ENCODE measurements at places on chromosomes 13 and 19.

GRCh38 chr13:106464076-106464475 lies 71.4 kb downstream of the EFNB2 start:
- no peak for DNase-seq

GRCh38 chr13:40665126-40666044 lies 1.1 kb downstream of the FOXO1 start:
- no peak for DNase-seq

DNA sequence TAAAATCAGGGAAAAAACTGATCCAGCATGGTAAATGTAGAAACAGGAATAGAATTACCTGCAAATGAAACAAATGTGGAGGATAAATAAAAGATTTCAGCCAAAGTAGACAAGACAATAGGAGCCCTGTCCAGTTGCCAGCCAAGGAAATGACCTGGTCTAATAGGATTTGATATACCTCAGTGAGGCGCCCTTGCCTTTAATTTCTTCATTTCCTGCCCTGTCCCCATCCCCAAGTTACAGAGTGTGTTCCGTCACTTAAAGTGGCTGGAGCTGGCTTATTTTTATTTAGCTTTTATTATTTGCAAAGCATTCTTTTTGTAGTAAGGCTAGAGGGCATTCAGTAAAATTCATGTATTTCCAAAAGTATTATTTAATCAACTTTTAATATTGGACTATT lies 1022.0 kb downstream of the EFNB2 start:
- DNase-seq = no peak

DNA sequence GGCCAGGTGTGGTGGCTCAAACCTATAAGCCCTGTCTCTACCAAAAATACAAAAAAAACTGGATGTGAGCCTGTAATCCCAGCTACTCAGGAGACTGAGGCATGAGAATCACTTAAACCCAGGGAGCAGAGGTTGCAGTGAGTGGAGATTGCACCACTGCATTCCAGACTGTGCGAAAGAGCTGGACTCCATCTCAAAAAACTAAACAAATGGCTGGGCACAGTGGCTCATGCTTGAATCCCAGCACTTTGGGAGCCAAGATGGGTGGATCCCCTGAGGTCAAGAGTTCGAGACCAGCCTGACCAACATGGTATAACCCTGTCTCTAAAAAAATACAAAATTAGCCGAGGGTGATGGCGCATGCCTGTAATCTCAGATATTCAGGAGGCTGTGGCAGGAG lies 34.9 kb upstream of the ZNF83 start:
- peak; percentile 43 for DNase-seq

DNA sequence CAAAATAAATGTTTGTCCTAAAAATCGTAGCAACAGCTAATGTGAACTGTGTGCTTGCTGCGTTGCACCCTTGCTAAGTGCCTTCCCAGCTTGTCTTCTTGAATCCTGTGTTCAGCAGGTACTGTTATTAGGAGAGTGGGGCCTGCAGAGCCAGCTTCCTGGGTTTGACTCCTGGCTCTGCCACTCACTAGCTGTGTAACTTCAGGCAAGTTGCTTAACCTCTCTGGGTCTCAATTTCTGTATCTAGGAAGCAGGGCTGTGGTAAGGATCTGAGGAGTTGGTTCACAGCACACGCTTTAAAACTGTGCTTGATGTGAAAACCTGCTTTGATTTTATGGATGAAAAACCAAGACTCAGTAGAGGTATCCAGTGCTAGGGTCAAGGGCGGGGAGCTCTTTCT lies 10.0 kb downstream of the NFIX start:
- DNase-seq = no peak

DNA sequence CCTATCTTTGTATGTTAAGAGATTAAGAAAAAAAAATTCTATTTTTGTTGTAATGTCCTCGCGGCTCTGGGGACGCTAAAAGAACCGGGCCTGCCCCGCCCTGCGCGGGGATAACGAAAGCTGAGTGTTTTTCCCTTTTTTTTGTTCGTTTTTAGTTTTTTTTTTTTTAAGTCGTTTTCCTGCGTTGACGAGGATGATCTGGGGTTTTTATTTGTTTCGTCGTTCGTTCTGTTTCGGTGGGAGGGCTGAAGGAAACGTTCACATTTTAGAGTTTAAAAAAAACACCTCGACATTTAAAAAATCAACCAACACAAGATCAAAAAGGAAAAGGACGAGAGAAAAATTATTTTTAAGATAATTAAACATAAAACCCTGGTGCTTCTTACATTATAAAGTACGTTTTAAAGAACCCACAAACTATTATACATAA lies 5.6 kb downstream of the LYL1 start:
- no peak for DNase-seq

DNA sequence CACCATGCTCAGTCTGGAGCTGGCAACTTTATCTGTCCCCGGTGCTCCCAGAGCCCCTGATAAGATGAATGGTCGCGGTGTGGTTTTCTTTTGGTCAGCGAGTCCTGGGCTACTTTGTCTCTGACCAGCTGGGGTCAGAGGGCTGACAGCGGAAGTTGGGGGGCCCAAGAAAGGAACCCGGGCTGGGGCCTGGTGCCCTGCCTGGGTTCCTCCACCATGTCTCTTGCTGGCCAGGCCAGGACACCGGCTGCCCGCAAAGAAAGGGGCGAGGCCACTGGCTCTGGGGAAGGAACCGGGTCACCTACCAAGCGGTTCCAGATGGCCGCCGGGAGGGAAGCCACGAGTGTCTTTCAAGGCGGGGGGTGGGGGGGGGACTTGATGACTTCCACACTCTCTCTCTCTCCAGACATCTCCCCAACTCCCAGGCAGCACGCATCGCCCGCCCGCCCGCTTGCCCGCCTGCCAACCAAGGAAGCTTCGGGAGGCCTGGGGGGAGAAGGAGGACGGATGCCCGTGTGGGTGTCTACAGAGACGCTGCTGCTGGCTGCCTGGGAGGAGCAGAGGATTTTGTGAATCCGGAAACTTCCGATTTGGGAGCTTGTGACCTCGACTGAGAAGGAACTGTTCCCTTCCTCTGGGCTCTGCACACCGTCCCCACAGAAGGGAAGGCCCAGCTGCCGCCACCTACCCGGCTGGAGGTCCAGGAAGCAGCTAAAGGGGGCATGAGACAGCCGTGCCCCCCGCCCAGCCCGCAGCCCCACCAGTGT lies 1.1 kb downstream of the PIP5K1C start:
- peak; percentile 34 for DNase-seq

- DNase-seq = no peak
These were observed 55.1 kb downstream of the SLAIN1 start for GRCh38 chr13:77752512-77753069.

- DNase-seq = no peak
These were observed 299.7 kb upstream of the SGCG start for GRCh38 chr13:22880741-22881720.

DNA sequence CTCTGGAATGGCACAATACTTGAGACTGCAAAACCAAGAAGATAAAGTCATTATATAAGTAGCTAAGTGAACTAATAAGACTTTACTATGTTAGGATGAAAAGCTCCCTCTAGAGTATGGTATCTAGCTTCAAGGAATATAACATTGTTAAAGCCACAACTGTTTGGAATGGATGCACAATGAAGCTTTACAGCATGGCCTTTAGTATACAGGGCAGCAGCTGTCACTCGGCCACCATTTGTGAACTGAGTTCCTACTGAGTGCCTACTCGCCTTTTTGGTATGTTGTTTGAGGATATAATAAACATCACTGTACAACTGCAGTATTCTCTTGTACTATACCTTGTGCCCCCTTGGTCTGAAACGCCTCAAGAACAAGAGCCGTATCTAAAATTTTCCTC lies 6.8 kb downstream of the ALG5 start:
- DNase-seq = peak; percentile 22

DNA sequence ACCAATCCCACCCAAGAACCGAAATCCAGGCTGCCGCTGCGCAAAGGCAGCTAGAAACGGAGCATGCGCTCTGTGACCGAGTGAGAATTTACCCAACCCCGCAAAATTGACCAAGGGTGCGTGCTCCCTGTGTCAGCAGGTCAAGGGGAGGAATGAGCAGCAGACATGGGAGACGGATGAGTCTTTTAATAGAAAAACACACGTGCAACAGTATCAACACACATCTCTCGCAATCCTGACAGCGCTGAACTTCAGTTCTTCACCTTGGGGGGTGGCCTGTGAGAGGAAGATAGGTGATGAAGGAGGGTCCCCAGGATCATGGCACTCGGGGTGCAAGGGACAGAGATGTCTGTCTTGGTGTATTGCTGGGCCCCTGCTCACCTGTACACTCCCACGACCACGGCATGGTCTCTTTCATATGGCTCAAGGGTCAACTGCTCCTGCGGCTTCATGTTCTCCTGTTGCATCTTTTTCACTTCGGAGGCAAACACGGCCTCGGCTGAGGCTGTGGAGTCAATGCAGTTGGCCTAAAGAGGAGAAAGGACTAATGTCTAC lies 402 bp upstream of the DYRK1B start:
- DNase-seq = no peak

DNA sequence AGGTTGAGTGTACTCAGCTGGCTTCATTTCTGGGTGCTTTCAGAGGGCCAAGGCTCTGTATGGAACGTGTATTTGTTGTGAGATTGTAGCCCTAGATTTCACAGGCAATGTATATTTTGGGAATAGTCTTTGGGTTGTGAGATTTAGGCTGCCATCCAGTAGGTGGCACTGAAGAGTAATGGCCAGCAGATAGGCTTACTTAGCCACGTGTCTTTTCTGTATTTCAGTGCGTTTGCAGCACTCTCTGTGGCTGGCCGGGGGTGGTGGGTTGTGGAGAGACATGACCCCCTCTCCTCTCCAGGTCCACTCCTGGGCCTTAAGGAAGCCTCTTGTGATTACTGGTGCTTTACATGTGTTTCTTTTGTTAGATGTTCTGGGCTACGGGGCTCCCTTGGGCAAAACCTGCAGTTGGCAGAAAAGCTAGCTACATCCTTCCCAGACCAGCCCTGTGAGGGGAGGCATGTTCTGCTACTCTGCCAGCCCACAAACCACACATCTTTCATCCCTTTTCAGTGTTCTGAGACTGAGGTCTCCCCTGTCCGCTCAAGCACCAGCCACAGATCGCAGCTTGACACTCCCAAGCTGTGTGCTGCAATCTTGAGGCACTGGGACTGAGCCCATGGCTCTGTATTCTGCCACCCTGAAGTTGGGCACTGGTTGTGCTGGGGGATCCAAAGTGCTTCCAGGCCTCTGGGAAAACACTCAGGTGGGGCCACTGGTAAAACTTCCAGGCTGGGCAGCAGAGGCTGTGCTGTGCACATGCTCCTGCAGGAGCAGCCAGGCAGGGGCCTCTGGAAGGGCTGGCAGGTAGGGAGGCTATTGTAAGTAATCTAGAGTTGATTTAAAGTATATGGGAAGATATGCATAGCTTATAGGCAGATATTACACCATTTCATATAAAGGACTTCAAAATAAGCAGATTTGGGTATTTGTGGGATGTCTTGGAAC lies 1096.8 kb upstream of the PCDH20 start:
- peak; percentile 32 for DNase-seq

DNA sequence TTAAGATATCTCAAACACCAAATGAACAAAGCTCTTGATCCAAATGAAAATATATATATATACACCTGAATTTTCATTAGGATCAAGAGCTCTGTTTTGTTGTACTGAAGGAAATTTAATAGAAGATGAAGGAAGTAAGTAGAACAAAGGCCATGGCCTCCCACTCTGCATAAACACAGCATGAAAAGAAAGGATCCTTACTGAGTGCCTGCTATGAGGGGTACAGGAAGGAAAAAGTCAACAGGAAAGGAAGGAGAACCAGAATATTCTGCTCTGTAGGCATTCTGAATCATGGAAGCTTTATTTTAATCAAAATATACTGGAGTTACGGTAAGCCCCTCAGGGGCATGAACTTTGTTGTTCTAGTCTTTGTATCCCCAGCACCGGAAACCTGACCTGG lies 22.1 kb downstream of the TMTC4 start:
- no peak for DNase-seq

GRCh38 chr19:10615429-10616023 lies 9.8 kb upstream of the SLC44A2 start:
- no peak for DNase-seq

DNA sequence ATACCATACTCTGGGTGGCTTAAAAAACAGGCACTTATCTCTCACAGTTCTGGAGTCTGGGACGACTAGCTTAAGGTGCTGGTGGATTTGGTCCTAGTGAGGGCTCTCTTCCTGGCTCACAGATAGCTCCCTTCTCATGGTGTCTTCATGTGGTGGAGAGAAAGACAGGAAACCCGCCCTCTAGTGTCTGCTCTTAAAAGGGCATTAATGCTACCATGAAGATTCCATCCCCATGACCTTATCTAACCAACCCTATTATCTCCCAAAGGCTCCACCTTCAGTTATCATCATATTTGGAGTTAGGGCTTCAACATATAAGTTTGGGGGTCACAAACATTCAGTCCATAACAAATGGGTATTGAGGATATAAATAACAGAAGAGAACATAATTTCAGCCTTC lies 139.4 kb downstream of the HS6ST3 start:
- no peak for DNase-seq

GRCh38 chr19:32471095-32471494 lies 65.5 kb downstream of the DPY19L3 start:
- DNase-seq = no peak

GRCh38 chr19:1465191-1466016 lies 13.6 kb downstream of the C19orf25 start:
- peak; percentile 36 for DNase-seq

DNA sequence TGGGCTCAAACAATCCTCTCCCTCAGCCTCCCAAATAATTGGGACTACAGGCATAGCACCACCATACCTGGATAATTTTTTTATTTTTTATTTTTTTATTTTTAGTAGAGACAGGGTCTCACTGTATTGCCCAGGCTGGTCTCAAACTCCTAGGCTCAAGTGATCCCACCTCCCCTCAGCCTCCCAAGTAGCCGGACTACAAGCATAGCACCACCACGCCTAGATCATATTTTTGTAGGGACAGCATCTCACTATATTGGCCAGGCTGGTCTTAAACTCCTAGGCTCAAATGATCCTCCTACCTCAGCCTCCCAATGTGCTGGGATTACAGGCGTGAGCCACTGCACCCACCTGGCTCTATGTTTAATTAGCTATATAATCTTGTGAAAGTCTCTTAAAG lies 114.2 kb downstream of the TRPC4 start:
- no peak for DNase-seq

- DNase-seq = peak; percentile 61
These were observed at the start of gene ZBTB32 for GRCh38 chr19:35704218-35704617. ZBTB32 (plus strand) TSS chr19:35704558; CDS start chr19:35714627, 10,069 bp downstream.

GRCh38 chr19:2573916-2574315 lies 98.0 kb downstream of the GADD45B start:
- no peak for DNase-seq

DNA sequence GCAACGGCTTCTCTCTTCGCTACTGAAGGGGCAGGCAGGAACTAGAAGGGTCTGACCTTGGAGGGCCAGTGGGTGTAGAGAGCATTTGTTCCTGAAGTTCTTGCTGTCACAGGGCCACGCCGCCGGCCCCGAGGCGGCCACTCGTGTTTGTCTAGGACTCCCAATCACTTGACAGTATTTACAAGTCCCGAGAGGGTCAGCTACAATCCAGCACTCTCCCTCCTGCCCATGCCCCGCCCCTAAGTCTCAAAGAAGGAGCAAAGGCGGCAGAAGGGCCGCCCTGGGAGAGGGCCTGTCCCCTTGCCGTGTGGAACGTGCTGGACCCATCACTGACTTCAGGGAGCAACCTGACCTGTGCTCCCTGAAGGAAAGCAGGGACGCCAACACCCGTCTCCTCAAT lies 118.5 kb downstream of the STK24 start:
- no peak for DNase-seq
